ENCODE measurements at places on chromosomes 3 and 15.

DNA sequence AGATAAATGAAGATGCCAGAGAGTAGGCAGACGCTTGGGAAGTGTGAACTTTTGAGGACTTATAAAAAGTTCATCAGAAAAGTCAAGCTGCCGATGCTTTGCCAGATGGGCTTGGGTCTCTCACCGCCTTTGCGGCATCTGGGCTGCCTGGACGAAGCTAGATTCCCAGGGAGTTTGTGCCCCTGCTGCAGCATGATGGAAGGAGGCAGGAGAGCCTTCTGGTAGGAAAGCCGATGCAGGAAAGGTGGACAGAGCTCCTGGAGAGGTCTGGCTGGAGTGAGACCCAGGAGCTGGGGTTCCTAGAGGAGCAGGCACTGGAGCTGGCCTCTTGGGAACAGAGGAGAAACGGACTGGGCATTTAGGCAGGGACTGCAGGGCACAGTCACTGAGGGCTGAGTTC is 51.9 kb upstream of the ATP2B2 start:
- no peak for DNase-seq

- DNase-seq: no peak
Observed at GRCh38 chr3:41653571-41654239, 308.2 kb downstream of the ULK4 start.

- DNase-seq: no peak
Observed at GRCh38 chr15:91209726-91210125, 109.7 kb downstream of the SV2B start.

GRCh38 chr3:53263907-53264306 is 8.1 kb upstream of the TKT start:
- no peak for DNase-seq
